Head of caudate nucleus (tissue), 42 donors: ENCODE measurements at places on chromosomes 7 and 10.

GRCh38 chr7:25358926-25359325 is 130.6 kb upstream of the NPVF start:
- DNase-seq = no peak

DNA sequence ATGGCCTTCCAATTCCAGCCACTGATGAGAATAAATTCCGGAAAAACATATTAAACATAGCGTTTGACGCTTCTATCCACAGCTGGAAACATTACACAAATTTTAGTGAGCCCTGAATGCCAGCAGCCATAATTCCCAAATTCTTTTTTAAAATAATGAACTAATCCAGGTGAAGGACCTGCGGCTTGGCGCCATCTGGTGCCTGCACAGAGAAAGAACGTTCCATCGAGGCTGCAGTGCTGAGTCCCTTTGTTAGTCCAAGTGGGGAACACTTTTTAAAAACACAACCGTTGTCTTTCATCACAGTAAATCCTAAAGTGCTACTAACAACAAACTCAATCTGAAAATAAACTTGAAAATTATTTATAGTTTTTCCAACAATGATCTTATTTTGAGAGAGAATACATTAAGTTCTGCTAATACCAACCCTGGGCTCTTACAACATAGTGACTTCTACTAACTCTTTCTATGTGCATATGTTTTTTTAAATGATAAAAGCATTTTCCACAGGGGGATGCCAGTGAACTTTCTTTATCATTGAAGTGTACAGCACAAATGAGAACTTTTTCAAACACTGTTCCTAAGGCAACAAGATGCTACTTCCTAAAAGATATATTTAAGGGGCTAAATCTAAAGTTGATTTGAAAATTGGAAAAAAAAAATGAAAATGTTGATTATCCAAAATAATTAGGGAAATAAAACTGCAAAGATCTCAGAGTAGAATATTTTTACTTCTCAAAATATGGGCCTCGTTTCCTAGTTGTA is 166.9 kb upstream of the RNF32 start:
- peak; percentile 69 for DNase-seq

GRCh38 chr10:16586358-16587138 is 64.9 kb upstream of the C1QL3 start:
- no peak for DNase-seq

GRCh38 chr7:125661677-125662076 is 732.1 kb upstream of the POT1 start:
- no peak for DNase-seq

GRCh38 chr10:132960071-132960472 is 17.7 kb upstream of the CFAP46 start:
- no peak for DNase-seq
